ENCODE measurements at places on chromosomes 11 and 22. TPM values are rescaled to one million over a fixed set of nuclear protein-coding genes. Genes with fewer than 3 reads are reported as not detected.

MYRF gene
- 3.5 TPM for total RNA-seq

POU2AF3 gene
- 0.17 TPM for total RNA-seq

SYT7 gene
- 0.67 TPM for total RNA-seq

SLC22A9 gene
- total RNA-seq, result not detected

SYTL2 gene
- 49.4 TPM for total RNA-seq

PNPLA3 gene
- 10.7 TPM for total RNA-seq

KRTAP5-1 gene
- not detected for total RNA-seq

Data from bronchus fibroblast of lung (primary cell).